GM04503 (cell line): ENCODE measurements at places on chromosomes 4 and X.
A peak's percentile ranks its signal among the peaks of the same experiment; 100 is the strongest.

DNA sequence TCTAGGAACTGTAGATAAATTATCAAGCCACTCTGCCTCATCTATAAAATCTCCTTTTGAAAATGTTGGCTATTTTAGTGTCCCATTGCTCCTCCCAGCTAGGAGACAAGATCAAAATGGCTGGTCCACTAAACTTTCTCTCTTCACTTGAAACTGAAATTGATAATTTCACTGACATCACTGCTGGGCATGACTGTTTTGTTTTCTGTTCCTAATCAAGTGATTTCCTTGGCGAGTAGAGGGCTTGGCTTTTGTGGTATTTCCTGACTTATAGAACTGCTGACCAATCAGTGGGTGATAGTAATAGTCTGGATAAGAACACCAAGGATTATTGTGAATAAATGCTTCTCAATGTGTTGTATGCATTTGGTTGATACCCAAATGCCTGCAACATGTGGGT lies 2152.9 kb downstream of the ARAP2 start:
- no peak for DNase-seq

DNA sequence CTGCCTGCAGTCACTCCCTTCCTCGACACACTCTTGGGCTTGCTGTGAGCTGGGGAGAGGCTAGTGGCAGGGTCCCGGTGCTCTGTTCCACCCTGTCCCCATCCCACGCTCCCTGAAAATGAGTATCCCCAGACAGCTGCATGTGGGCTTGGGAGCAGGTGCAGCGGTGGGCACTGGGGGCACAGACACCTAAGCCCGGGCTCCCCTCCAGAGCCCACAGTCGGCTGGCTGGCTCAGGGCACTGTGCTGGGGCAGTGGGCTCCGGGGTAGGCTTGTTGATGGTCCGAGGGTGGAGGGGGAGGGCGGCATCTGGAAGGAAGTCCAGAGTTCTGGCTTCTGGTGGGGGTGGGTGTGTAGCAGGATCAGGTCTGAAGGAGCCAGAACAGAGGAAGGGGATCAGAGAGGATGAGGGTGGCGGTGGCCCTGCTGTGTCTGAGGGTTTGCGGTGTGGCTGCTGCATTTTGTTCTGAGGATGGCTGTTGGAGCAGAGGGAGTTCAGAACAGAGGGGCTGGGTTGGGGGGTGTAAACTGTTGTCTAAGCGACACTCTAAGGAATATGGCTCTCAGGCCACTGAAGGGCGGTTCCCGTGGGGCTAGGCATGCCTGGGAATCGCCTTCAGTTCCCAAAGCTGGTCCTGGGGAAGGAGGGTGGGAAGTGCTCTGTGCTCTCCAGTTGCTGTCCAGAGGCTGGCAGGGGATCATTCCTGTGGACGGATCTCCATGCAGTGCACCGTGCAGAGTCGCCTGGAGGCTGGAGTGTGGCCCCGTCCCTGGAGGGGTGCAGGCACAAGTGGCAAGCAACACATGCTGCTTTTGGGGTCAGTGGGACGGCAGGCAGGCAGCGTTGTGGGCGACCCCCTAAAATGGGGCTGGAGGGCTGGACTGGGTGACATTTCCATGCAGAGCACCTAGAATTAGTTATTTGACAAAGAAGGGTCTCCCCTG lies 114.0 kb downstream of the SORCS2 start:
- DNase-seq = no peak

DNA sequence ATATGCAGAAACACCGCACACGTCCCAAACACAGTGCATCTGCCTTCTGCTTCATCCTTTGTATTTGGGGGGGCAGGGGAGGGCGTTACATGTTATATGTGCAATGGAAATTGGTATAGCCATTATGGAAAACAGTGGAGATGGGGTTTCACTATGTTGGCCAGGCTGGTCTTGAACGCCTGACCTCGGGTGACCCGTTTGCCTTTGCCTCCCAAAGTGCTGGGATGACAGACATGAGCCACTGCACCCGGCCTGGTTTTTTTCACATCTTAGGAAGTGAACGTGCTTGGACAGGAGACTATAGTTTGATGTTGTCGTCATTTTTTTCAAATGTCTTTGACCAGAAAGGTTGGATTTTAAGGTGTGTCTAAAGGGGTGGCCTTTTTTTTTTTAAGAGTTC lies 88.6 kb downstream of the DHRSX start:
- DNase-seq = no peak

DNA sequence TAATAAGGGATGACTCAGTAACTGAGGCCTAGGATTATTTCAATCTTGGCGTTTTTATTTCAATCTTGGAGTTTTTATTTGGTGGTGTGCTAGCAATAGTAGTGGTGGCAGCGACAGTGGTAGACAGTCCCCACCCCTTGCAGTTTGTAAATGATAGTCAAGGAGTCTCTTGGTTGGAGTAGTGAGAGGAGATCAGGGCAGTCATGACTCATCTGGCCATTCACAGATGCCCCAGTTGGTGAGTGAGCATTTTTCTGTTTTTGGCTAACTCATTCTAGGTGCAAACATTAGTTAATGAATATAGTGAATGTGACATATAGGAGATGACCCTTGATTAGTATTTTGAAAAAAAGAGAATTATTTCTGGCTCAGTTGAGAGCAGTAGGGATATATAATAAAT lies 93.5 kb upstream of the ADAD1 start:
- no peak for DNase-seq

DNA sequence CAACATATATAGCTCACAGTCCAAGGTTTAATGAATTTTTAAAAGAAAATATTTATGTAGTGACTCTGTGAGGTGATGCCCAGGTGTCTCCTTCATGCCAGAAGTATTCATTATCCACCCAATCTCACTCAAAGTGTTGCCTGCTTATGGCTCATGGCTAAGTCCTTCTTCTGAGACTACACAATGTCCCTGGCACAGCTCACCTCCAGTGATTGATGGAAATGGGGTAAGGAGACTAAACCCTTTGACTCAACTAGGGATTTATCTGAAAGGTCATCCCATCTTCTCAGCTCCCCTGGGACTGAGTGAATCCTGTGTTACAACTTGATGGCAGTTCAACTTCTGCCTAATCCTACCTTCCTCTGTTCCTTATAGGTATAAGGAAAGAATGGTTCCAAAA lies 74.2 kb downstream of the FAM13A start:
- DNase-seq = no peak

GRCh38 chr4:70842761-70843435 lies 3.2 kb upstream of the GRSF1 start:
- no peak for DNase-seq

DNA sequence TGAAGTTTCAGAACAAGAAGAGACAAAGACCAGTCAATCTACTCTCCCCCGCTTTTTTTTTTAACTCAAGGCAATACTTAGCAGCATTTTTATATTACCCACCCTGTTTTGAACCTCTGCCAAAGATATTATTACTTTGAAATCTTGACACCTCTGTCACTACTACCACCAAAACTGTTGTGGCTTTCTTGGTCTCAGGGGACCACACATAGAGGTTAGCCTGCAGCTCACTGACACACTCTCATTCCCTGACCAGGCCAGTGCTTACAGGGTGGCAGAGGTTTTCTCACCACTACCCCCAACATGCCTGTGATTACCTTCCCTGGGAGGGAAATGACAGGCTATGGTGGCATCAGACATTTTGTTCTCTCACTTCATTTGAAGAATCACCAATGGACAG lies 137.4 kb upstream of the STIM2 start:
- DNase-seq = no peak

GRCh38 chrX:15790769-15791290 lies 546 bp downstream of the ZRSR2 start:
- no peak for DNase-seq

DNA sequence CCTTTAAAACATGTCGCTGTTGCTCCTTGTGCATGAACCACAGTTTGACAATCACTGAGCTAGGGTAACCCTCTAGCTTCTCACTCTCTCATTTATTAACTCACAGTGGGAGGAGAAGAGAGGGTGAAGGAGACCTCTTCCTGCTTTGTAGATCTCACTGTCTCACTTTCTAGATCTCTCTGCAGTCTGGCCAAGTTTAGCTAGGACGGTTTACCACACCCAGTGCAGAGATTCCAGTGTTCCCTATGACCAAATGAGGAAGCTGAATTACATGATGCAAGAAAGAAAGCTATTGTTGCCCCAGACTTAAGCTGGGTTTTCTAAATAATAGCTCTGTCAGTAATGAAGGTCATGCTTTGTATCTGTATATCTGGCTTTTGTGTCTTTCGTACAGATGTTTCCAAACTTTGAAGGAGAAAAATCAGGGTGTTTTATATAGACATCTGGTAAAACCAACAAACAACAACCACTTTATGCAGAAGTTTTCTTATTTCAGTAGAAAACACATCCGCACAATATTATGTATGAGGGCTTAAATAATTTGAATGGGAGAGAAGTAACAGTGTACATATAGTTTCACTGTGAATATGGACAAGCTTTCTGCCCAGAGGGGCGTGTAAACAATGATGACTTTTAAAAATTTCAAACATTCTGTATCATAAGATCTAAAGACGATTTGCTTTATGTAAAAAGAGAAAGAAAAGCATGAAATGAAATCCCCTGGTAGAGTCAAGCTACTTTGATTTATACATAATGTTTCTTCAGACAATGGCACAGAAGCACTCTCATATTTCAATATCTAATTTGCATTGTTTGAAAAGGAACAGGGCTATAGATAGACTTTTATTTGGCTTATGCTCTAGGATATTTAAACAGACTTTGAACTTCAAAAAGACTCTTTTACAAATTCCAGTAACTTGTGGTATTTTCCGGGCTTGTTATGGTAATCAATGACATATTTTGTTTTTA lies 582.3 kb downstream of the FSTL5 start:
- peak; percentile 26 for DNase-seq

DNA sequence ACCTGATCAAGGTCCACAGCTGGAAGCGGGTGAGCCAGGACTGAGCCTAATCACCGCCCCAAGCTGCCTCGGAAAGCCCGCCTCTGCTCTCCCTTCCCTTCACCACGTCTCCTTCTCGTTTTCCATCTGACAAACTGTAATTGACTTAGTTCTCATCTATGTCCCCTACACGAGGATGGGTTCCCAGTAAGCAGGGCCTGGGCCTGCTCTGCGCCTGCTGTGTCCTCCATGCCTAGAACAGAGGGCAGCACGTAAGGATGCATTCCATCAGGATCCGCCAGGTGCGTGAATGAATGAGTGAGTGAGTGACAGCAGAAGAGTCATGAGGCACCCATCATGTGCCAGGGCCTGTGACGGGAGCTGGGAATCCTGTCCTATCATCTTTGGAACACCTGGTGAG lies 86.7 kb downstream of the JAKMIP1 start:
- no peak for DNase-seq

DNA sequence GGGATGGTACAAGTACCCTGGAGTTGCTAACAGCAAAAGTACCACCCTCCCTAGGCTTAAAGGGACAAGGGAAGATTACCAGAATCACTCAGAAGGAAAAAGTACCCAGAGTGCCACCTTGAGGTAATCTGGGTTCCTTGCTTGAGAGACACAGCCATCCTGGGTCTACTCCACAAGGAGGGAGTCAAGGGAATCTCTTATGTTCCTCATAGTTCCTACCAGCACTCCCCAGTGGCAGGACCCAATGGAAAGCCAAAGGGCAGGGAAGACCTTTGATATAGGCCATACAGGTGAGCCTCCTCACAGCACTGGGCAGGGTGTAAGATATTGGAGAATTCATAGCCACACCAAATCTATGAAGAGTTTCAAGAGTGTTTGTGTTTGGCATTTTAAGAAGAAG lies 5.7 kb downstream of the IL2 start:
- peak; percentile 6 for DNase-seq

DNA sequence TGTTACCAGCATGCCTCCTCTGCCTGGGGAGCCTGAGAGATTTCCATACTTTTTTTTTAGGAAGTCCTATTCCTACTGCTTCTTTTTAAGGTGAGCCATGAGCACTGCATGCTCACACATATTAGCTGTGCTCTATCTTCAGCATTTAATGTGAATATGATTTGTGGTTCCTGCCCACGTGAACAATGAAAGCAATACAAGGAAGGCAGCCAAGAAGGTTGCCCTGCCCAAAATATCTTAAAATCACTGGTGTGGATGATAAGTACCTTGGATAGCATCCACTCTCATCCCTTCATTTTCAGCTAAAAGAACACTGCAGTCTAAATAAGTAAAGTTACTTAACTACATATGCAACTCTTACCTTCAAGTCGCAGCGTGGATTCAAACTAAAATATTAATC lies 607.5 kb downstream of the PACRGL start:
- no peak for DNase-seq

GRCh38 chr4:9894644-9895332 lies 113.4 kb downstream of the DRD5 start:
- DNase-seq = no peak

DNA sequence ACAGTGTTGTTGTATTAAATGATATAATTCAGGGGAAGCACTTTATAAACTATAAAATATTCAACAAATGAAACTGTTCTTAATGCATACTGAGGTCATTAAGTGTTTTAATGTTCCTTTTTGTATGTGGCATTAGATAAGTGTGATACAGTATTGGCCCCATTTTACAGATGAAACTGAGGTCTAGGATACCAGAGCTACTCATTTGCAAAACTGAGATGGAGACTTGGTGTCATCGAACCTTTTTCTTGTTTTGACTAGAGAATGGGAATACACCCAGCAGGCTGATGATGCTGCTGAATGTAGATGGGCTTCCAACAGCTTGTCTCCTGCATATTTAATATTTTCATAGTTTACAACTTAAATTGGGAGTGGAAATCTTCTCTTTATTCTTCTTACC lies 34.6 kb downstream of the TAF1 start:
- DNase-seq = no peak

- no peak for DNase-seq
Measured at GRCh38 chrX:116232833-116233232, 62.3 kb downstream of the AGTR2 start.

GRCh38 chr4:98253499-98253898 lies 7.7 kb upstream of the RAP1GDS1 start:
- no peak for DNase-seq

DNA sequence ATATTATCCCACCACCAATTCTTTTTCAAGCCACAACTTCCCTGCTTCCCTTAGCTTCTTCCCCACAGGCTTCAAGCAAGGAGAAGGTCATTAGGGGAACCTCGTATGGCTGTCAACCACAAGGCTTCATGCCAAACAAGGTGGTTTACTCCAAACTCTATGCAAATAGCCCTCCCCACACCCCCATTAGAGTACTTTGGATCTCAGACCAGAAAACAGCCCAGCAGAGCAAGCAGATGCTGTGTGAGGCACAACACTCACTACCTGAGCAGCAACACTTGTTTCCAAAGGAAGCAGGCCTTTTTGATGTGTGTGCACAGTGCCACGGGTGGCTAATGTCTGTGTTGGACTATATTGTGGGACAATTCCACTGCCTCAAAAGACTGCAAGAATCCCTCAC lies 189.0 kb downstream of the AR start:
- DNase-seq = no peak

DNA sequence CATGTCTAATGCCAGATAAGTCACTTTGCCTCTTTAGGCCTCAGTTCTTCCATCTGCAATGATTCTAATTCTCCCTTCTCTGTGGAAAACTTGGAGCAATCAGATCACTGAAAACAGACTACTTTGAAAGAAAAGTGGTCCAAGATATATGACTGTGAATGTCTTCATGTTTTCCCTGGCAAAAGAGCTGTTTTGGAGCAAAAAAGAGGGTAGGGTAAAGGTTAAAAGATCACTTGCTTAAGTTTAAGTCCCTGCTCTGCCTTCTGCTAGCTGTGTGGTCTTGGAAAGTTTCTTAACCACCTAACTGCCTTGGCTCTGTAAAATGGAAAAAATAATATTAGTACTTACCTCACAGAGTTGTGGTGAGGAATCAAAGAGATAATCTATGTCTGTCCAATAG lies 140.3 kb upstream of the PAK3 start:
- no peak for DNase-seq
